ENCODE measurements at places on chromosomes 6 and 20.
A peak's percentile ranks its signal among the peaks of the same experiment; 100 is the strongest.

DNA sequence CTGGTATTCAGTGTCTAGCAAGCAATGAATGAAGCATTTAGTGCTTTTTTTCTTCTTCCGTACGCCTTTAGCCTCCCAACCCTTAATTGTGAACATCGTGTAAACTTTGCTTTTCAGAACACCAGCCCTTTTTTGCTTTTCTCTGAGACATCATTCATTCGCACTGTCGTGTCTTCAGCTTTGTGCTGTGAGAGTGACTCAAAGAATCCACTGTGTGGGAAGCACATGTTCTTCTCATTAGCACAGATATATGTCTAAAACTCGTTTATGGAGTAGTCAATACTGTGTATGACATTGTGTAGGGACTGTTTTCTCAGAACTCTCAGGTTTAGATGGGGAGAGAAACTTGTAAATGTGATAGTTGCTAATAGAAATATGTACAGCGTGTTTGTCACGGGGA lies 279.1 kb downstream of the FARS2 start:
- no peak for DNase-seq

GRCh38 chr6:21785164-21785563 lies 191.6 kb downstream of the SOX4 start:
- DNase-seq: no peak

- no peak for DNase-seq
Observed at GRCh38 chr6:50457351-50457750, 256.0 kb upstream of the TFAP2D start.

DNA sequence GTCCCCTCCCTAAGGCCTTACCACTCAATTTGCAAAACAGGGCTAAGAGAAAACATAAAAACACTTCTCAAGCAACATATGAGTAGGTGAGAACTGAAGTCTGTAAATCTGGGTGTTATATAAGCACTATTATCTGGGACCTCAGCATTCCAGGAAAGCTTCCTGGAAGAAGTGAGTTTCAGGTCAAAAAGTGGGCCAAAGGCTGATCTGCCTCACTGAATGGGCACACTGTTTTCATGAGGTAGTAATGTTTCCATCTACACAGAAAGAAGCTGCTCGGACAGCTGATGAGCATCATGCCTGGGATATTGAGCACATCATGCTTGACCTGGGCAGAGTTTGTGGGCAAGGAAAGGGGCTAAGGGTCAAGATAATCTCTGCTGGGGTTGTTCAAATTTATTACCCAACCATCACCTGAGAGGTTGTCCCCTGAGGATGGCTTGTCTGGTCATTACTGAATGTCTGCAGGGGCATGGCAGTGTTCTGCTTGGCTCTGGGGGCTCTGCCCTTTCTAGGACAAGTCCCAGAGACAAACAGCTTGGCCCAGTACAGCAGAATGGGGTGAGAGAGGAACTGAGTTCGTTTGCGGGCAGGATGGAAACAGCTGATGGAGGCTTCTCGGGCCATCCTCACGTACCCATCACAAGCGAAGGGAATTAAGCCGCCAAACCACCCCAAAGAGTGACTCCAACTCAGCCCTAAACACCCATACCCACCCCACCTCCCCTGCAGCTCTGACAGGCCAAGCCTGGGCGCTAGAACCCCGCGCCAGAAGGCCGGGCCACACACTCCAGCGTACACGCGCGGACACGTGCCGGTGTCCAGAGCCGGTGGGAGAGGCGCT lies 1.2 kb upstream of the SYNJ2 start:
- DNase-seq: peak; percentile 12

Measured in esophagus squamous epithelium (tissue), 5 donors.